Cardiac muscle cell (in vitro differentiated cells and primary cell): ENCODE measurements at places on chromosomes 7 and 10. TPM values are rescaled to one million over a fixed set of nuclear protein-coding genes. Genes with fewer than 3 reads are reported as not detected.

DNA sequence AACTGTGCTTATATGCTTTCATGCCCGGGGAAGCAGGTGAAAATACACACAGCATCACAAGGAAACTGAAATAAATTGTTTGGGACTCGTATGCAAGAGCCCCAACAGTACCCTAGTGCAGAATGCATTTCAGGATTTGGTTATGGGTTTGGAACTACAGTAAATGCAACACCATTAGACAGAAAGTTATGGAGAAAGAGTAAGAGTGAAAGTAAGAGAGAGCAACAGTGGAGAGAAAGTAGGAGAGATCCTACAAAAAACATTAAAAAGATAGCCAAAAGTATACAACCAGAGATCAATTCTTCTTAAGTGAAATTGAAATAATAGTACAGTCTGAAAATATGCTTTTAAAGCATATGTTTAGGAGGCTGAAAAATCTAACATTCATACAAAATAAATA is 231.1 kb downstream of the TFEC start:
- DNase-seq: no peak

GRCh38 chr10:125012851-125013528 is 71.1 kb downstream of the ZRANB1 start:
- DNase-seq: no peak

GRCh38 chr7:45359776-45360175 is 202.2 kb downstream of the RAMP3 start:
- no peak for DNase-seq

- DNase-seq: peak; percentile 88
Measured at GRCh38 chr10:62545160-62546066, 171.2 kb downstream of the ZNF365 start.

GRCh38 chr10:30939643-30940251 is 91.9 kb downstream of the ZNF438 start:
- DNase-seq: no peak

DNA sequence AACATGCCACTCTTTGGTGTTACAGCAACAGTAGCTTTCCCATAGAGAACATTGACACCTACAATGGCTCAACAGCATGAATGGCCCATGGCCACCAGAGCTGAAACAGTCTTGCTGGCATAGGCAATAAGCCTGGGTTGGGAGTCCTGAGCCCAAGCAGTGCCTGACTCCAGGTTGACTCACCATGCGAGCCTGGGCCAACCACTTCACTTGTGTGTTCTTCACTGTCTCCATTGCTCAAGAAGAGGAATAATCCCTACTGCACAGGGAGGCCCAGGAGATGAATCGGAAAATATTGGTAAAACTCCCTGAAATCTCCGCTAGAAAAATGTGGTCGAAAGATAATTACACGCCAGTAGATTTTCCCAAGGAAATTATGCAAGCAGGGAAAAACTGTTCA is 89.2 kb upstream of the INHBA start:
- no peak for DNase-seq

DNA sequence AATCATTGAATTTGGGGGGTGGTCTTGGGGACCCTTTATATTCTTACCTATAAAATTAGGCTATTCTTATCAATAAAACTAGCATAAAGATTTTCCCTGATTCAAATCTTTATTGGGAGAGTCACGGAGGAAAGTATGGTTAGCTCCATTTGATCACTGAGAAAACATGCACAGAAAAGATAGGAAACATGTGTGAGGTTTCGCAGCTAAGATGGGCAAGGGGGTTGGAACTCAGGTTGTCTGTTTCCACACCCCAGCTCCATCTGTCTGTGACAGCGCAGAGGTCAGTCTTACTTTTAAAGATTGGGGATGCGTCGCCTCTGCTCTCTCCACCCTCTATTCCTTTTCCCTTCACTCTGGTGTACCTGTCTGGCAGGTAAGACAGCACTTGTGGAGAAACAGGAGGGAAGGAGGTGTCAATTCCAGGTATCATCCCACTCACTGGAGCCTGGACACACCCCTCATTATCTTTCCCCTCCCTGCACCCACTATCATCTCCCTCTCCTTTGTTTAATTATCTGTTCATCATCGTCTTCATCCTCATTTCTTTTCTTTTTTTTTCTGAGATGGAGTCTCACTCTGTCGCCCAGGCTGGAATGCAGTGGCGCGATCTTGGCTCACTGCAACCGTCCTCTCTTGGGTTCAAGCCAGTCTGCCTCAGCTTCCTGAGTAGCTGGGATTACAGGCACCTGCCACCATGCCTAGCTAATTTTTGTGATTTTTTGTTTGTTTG is 2.4 kb upstream of the DENND10 start:
- no peak for DNase-seq

DNA sequence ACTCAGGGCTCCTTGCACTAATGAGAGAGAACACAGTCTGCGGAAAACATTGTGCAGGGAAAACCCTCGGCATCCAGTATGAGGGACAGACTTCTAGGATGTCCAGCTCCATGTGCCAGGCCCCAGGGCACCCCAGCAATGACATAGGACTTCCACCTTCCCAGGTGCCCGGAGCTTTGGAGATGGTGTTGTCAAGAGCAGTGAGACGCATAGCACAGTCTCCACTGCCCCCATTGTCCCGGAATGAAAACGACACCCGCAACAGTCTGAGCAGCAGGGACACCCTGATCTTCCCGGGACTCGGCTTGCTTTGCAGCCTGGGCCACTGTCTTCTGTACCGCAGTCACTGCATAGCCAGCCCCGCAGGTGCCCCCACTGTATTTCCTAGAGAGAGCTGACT is 339.2 kb upstream of the ADARB2 start:
- DNase-seq: no peak

GRCh38 chr7:3301449-3301731 is 338 bp downstream of the SDK1 start:
- DNase-seq: no peak

GRCh38 chr10:104120903-104121484 is 977 bp upstream of the SFR1 start:
- peak; percentile 98 for DNase-seq

- no peak for DNase-seq
Measured at GRCh38 chr10:77455561-77455960, 182.0 kb downstream of the KCNMA1 start.

DNA sequence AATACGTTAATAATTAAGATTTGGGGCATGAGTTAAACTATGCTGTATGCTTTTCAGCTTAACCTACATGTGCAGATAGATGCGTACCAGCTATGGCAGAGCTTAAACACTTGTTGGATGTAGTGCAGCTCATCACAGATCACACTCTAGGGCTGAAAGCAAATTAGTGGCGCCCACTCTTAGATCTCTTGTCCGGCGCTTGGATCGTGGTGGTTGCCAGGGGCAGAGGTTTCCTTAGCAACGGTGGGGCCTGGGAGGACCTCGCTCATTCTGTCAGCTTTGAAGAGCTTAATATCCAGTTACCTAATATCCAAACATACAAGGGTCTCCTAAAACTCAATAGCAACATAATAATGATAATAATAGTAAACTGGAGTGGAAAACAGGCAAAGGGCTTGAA is 548.2 kb upstream of the PFKP start:
- DNase-seq: no peak

DNA sequence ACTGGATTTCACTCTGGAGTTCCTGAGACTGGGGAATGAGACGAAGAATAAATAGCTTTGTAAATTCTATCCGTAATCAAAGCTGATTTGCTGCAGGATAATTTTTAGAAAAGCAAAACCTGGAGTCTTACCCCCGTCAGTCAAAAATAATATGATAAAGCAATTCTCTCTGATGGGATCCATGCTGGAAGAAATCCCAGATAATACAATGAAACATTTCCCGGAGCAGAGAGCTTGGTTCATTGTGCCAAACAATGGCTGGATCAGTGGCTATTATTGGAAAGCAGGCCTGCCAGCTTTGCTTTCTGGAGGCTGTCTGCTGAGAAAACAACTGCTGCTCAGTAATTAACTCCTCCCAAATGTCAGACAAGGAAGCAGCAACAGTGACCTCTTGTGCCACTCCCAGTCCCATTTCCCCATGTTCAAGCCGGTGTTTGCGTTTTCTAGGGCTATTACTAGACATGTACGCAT is 609.4 kb upstream of the PCDH15 start:
- peak; percentile 1 for DNase-seq

- DNase-seq: no peak
Measured at GRCh38 chr7:128986609-128987008, 48.9 kb downstream of the IRF5 start.

DNA sequence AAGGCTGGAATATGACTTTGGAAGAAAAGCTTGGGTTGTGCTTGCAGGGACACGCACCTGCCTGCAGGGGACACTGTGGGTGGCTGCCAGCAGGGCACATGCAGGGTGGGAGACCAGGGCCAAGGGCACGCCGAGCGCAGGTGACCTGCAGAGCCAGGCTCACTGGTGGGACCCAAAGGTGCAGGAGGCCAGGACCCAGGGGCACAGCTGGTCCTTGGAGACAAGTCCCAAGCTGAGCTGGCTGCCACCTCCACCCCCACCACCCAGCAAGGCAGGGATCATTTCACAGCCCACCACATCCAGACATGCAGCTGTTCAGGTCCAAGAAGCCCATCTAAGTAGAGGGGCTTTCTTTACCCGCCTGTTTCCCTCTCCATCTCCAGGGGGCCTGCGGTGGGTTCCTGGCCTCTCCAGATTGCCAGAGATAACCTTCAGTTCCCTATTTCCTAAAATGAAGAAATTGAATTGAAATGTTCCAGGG is 13.8 kb upstream of the CLIP2 start:
- no peak for DNase-seq

DNA sequence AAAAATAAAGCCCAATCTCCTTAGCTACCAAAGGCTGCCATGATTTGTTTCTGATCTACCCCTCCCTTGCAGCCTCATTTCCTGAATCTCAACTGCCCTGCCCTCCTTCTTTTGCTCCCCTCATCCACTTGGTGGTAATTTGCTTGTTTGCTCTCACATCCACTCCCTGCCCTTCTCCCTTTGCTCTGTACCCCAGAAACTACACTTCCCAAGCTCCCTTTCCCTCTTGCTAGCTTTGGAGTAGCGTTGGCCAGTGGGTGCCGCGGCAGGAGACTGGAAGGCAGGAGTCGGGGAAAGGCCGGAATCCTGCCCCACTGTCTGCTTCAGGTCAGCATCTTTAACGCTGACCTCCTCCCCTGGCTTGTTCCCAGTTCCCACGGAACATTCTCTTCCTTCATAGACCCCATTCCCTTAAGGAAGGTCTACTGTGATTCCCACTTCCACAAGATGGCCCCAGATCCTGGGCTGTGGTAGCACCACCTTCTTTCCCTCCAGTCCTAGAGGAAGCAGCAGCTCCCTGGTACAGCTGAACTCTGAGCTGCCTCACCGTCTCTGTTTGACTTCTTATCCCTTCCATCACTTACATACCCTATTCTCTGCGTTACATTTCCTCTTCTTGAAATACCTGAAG is 79.1 kb downstream of the PIK3CG start:
- no peak for DNase-seq

DNA sequence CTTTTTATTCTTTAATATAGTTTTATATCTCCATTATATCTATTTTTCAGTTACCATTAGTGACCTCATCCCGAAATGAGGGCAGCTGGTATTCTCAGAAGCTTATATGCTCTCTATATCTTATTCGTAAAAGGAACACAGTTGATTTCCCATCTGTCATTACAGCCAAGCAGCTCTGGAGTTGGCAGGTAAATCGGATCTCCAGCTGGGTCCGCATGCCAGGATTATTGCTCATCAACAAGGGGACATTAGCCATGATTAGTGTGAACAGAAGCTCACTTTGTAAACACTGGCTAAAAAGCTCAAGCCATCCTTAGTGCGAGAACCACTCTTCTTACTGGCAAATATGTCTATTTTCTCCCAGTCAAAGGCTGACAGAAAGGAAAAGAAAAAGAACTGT is 180.3 kb downstream of the NPSR1 start:
- no peak for DNase-seq

- peak; percentile 84 for DNase-seq
Measured at GRCh38 chr7:140230861-140231770, 54.3 kb upstream of the KDM7A start.

GRCh38 chr10:14625192-14625631 is 149.5 kb downstream of the FAM107B start:
- DNase-seq: no peak

GRCh38 chr7:11829954-11830353 is 2.0 kb downstream of the THSD7A start:
- no peak for DNase-seq

GRCh38 chr7:84913731-84914130 is 273.1 kb downstream of the SEMA3D start:
- DNase-seq: no peak

- DNase-seq: no peak
Measured at GRCh38 chr10:99339077-99339476, 9.9 kb downstream of the CNNM1 start.

DNA sequence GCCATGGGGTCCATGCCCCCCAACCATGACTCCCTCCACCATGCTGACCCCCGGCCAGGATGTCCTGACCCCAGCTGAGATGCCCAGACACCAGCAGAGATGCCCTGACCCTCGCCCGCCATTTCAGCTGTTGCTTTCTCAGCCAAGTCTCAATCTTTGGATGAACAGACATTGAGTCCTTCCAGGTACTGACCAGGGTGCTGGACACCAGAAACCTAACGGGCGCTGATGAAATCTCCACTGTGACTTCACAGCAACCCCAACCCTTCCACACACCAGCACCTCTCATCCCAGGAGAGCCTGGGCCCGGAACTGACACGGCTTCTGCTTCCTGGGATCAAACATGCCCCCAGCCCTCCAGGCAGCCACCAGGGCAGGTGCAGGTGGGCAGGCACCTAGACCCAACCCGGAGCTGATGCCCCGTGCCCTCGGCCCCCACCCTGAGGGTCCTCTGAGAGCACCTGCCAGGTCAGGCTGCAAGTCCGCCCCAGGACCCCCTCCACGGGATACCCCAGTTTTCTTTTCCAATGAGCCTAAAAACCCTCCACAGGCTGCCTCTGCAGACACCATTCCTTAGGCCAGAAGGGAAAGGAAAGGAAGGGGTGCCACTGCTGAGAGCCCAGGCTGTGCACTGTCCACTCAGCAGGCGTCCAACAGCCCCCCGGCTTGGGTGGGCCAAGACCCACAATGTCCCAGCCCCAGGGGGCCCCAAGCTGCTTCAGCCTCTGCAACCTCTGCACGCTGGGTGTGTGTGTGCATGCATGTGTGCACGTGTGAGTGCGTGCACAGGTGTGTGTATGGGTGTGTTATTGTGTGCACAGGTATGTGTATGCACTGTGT is 43.4 kb upstream of the PDGFA start:
- no peak for DNase-seq

DNA sequence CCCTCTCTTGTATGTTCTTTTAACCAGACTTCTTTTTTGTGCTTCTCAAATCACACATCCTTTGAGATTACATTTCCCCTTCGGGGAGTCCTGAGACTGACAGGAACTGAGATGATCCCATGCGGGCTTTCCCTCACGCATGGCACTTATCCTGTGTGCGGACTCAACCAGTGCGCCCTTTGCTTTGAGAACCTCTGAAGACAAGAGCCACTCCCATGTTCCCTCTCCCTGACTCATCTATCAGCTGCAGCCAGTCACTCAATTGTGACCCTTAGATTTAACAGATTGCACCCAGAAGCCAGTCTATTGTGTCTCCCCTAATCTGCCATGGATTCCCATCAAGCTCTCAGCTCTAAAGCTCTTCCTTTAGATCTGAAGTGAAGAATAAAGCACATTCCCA is 353.9 kb upstream of the MEOX2 start:
- no peak for DNase-seq

- no peak for DNase-seq
Measured at GRCh38 chr7:29377718-29378117, 183.1 kb downstream of the CHN2 start.

MAT1A gene
- polyA plus RNA-seq: 1.9 and 3.4 TPM in 2 replicates

LBX1 gene
- polyA plus RNA-seq: not detected in 2 replicates

PCGF5 gene
- 16.4 and 39.3 TPM in 2 replicates for polyA plus RNA-seq

TACC2 gene
- 75.7 and 93.3 TPM in 2 replicates for polyA plus RNA-seq

NFE2L3 gene
- 2.1 and 3.8 TPM in 2 replicates for polyA plus RNA-seq

SPDYE9 gene
- 0.73 and 1.1 TPM in 2 replicates for polyA plus RNA-seq

CLDN12 gene
- 23.7 and 31.8 TPM in 2 replicates for polyA plus RNA-seq

CTAGE6 gene
- polyA plus RNA-seq: not detected in 2 replicates
